Non-pigmented ciliary epithelial cell (primary cell): ENCODE measurements at places on chromosomes 4 and X.

DNA sequence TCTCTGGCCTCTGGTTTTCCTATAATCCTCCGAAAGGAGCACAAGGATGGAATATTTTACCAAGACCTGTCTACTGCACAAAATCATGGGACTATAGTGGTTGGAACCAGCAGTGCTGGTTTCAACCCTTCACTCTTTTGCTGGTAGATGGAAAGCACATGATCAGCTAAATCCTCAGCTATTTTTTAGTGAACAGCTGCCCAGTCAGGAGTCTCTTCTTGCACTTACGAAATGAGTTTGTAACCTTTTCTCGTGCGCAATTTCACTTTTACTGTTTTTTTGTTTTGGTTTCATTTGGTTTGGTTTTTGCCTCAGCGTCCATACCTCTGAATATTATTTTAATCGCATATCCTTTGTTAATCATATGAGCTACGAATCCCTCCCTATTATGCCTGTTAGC lies 418.5 kb upstream of the CPEB2 start:
- no peak for DNase-seq

DNA sequence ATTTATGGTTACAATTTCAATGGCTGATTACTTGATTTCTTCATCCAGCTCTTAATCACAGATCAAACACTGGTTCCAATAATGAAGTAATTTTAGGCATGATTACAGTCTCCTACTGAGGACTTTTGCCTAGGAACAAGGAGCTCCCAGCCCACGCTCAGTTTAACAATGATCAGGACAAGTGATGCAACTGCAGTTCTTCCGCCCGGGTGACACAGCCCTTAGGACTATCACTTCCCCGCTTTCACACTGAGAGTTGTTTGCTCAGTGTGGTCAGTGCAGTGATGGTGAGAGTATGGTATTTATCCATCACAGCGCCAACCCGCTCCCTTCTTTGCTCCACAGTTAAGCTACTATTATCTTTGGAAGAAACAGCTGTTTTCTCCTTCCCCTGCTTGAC lies 203.2 kb upstream of the MBNL3 start:
- DNase-seq: no peak

- no peak for DNase-seq
Observed at GRCh38 chrX:21437036-21437435, 62.8 kb downstream of the CNKSR2 start.

DNA sequence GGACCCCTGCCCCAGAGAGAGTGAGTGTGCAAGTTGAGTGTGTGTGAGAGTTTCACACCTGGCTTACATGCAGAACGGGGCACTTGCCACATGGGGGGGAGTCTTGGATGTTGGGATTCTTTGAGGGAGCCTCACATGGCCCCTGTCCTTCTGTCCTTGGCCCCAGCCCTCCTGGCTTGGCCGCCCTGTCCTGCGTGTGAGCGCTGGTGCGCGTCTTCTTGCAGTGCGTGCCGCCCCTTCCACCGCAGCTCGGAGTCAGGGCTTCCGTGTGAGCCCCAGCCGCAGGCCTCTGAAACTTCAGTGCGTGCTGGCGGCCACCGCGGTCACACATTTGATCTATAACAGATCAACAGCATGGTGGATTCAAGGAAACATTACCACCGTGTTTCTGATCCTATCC lies 30.1 kb upstream of the HGFAC start:
- no peak for DNase-seq

- no peak for DNase-seq
Observed at GRCh38 chr4:14178421-14178820, 550.9 kb upstream of the BOD1L1 start.

- DNase-seq: no peak
Observed at GRCh38 chr4:36348403-36348938, 67.1 kb downstream of the DTHD1 start.

- no peak for DNase-seq
Observed at GRCh38 chr4:19703391-19703790, 548.3 kb upstream of the SLIT2 start.

GRCh38 chrX:148024425-148025148 lies 43.5 kb downstream of the FMR1NB start:
- DNase-seq: no peak

GRCh38 chr4:131613824-131614216 lies 1535.3 kb upstream of the PCDH10 start:
- DNase-seq: no peak

GRCh38 chrX:94977562-94977961 lies 1303.6 kb downstream of the FAM133A start:
- DNase-seq: no peak

- DNase-seq: no peak
Observed at GRCh38 chr4:113950207-113950606, 29.2 kb downstream of the ARSJ start.

GRCh38 chr4:141463678-141464077 lies 172.7 kb upstream of the IL15 start:
- no peak for DNase-seq

- DNase-seq: no peak
Observed at GRCh38 chrX:36908801-36909675, 99.1 kb upstream of the FAM47C start.

GRCh38 chr4:143127621-143128020 lies 57.1 kb upstream of the USP38 start:
- DNase-seq: no peak

DNA sequence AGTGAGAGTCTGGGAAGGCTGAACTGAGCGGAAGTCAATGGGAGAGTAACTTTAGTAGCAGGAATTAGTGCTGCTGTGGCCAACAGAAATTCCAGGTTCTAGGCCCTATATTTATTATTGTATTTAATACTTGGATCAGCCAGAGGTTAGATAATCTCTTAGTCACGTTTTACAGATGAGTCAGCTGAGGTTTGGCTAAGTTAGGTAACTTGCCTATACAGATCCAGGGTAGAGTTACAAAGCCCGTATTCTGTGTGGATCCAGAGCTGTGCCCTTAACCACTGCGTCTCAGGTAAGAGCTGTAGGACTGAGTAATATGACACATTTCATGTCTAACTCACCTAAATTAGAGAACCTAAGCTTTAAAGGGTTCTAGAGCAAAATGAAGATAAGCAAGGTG lies 20.5 kb downstream of the PSMD10 start:
- no peak for DNase-seq

DNA sequence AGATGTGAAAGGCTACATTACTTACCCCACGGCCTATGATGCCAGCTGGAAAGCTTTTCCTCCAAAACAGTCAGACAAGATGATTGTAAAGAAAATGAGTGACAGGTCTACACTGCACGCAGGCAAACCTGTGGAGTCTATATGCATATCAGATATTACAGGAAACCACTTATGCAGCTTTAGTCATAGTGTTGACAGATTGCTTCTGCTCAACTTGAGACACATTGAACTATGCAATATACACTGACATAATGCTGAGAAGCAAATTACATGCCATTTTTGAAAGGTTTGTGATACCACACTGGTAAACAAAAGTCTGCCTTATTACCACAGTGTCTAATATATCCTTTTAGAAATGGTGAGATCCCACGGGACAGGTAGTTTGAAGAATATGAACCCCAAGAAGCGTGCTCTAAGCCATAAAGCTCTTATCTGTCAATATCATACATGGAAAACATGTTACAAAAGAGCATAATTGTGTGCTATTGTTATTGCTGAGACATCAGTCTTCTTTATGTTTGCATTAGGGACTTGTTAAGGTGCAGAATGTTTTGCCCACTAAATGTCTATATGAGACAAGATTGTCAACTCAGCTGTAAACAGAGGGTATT lies 1835.8 kb upstream of the TENM3 start:
- no peak for DNase-seq

DNA sequence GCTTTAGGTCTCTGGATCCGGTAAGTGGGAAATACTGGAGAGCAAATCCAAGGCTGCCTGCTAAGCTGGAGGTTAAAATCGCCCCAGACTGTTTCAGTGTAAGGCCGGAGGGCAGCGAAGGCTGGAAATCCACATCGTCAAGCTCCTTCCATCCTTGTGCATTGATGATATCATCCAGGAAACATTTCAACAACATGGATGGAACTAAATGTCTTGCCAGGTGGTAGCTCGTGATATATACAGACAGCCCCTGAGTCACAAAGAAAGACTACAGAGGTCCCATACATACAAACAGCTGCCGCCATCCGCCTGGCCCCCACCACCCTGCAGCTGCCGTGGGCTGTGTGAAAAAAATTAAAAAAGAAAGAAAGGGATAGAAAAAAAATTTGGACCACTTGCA lies 148.9 kb upstream of the RBPJ start:
- DNase-seq: peak; percentile 84

GRCh38 chr4:122107680-122108079 lies 44.5 kb upstream of the BLTP1 start:
- no peak for DNase-seq

DNA sequence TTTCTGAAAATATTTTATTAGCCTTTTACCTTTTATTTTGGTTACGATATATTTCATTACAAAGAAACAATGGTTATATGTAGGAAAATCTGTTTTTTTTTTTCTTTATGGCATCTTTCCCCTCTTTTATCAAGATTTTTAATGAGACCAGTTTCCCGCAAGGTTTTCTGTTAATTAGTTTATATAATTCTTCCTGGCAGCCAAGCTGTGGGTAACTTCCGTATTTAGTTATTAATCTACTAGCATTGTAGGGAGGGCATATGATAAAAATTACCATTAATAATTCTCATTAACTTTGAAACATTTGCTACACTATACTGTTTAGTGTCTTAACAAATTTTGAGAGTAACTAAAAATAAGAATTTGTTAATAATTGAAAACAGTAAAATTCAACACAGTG lies 181.1 kb upstream of the GPRIN3 start:
- no peak for DNase-seq

DNA sequence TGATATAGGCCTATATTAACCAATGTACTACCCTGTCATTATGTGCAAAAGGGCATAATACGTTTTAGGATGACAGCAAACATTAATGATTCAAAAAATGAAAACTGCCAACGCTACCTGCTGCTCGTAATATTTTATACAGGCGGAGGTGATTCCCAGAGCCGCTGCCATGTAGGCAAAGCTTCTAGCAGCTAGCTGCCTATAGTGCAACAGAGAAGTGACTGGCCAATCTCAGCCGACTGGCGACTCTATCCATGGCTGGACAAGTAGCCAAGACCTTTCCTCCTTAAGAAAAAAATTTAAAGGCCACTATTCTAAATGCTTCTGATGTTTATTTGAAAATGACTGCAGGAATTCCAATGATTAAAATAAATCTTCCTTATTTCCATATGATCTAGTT lies 1.9 kb downstream of the PPARGC1A start:
- DNase-seq: no peak

DNA sequence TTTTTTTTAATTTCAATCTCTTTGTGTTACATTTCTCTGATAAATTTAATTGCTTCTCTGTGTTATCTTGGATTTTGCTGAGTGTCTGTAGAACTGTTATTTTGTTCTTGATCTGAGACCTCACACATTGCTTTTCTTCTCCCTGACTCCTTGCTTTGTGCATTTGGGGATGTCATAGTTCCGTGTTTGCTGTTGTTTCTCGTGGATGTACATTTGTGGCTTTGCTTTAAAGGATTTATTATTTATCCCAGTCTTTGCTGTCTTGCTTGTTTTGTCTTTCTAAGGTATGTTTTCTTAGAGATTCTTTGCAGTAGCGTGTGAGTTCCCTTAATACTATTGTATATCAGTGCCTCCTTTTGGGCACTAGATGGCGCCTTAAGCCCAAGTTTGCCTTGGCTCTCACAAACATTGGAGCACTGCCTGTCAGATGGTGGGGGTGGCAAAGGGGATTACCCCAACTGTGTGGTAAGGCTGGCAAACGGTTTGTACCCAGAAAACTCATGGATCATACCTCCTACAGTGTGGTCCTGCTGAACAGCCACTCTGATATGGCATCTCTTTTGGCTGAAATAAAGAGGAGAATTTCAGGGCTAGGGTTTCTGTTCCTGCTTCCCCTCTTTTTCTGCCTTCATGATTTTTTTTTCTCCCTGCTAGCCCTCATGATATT lies 96.4 kb downstream of the PGRMC2 start:
- DNase-seq: no peak

DNA sequence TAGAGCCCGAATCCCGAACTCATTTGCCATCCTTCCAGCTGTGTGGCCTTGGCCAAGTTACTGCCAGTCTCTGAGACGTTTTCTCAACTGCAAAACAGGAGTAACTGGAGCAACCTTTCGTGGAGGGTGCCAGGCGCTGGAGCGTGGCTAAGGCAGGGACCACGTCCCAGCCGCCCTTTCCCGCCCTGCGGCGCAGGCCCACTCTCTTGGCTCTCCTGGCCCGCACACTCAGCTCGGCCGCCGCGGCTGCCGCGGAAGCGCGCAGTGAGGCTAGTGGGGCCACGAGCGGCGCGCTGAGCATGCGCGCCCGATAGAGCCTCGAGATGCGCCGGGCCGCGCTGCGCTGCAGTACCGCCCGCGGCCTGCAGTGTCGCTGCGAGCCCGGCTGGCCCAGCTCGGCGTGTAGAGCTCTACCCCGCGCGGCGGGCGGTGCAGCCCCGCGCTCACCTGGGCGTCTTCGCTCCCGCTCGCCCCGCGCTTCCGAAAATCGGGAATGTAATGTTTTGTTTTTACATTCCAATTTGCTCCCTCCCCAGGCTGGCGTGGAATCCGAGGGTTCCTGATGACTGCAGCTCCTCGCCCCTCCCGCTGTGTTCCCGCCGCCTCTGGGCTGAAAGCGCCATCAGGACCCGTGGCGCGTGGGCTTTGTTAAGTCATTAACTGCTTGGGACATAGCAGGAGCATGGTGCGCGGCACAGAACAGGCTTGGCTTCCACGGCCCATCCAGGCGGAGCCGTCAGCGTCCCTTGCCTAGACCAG lies 4.0 kb upstream of the ZNF518B start:
- DNase-seq: no peak

GRCh38 chr4:129994715-129995114 lies 898.8 kb downstream of the C4orf33 start:
- DNase-seq: no peak

DNA sequence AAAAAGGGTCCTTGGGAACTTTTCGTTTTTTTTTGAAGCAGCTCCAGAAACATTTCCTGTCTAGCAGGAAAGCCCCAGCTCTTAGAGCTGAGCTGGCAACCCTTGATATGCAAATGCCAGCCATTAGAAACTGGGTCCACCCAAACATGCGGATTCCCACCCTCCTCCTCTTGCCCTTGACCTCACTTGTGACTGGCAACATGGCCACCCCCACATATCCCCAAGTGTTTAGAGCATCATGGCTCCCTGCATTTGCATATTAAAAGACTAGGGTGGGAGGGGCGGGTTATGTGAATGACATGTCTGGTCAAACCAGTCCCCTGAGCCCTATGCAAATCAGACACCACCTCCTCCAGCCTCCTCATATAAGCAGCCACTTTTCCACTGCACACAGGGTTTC lies 671.1 kb downstream of the FAT4 start:
- no peak for DNase-seq
